ENCODE measurements at places on chromosomes 2 and 18. TPM values are rescaled to one million over a fixed set of nuclear protein-coding genes. Genes with fewer than 3 reads are reported as not detected.

GRCh38 chr2:54535599-54536195, 79.6 kb downstream of the SPTBN1 start:
- DNase-seq = no peak

DNA sequence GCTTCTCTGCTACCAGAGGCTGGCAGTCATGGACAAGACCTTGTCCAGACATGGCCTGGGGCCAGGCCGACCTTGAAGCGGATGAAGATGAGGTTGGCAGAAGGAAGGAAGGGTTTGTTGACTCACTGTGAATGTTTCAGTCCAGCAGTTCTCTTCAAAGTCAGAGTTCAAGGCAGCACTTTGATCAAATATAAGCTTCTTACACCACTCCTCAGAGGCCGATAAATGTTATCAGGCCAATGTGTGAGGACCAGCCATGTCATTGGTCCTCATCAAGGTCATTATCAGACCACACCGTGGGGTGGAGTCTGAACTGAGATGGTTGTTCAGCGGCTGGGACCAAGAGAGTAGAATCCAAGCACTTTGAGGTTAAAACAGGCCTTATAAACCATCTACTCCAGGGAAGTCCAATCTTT, 35.5 kb downstream of the QPCT start:
- no peak for DNase-seq

DNA sequence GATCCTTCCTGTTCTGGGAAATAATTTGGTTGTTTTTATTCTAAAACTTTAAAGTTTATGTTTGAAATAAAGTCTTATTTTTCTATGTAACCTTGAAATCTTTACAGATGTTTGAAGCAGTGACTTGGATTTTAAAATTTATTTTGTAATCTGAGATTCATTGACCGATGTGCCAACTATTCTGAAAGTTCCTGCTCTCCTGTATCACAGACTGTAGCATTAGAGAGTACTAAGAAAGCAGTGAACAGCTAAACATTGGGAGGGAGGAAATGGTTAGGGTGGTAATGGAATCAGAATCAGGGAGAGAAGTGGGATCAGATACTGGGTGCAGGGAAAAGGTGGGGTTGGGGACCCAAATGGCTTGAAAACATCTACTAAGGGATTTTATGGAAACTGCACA, 69.9 kb downstream of the CDC42EP3 start:
- no peak for DNase-seq

GRCh38 chr18:62781893-62782292, 66.6 kb downstream of the PHLPP1 start:
- DNase-seq = peak; percentile 54

- no peak for DNase-seq
Measured at GRCh38 chr2:202135091-202135874, 62.2 kb downstream of the KIAA2012 start.

- DNase-seq = no peak
Measured at GRCh38 chr18:36496022-36496421, 198.5 kb downstream of the FHOD3 start.

- DNase-seq = no peak
Measured at GRCh38 chr18:56825878-56826277, 174.7 kb downstream of the WDR7 start.

DNA sequence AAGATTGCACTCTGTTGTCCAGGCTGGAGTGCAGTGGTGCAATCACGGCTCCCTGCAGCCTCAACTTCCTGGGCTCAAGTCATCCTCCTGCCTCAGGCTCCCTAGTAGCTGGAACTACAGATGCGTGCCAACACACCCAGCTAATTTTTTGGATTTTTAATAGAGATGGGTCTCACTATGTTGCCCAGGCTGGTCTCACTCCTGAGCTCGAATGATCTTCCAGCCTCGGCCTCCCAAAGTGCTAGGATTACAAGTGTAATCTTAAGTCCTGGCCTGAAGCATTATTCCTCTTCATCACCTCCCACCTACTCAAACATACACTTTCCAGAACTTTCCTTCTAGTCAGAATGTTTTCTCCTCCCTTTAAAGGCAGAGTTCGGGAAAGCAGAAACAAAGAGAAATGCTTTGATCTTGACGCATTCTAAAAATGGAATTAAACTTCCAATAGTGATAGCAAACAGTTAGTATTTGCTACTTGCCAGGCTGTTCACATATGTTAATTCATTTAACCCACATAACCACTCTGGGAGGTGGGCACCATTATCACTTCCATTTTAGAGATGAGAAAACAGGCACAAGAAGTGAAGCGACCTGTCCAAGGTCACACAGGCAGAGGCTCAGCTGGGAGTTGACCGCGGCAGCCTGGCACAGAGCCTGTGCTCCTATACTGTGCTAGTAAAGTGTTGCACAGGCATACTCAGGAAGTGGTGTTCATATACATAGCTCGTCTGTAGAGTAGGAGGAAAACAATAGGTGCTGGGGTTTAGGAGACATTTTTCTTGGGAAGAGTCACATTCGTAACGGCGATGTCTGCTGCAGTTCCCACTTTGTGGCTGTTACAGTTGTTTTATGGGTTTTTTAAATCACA, 24.6 kb downstream of the TEX44 start:
- no peak for DNase-seq

NYAP2 gene
- not detected for total RNA-seq

DNA sequence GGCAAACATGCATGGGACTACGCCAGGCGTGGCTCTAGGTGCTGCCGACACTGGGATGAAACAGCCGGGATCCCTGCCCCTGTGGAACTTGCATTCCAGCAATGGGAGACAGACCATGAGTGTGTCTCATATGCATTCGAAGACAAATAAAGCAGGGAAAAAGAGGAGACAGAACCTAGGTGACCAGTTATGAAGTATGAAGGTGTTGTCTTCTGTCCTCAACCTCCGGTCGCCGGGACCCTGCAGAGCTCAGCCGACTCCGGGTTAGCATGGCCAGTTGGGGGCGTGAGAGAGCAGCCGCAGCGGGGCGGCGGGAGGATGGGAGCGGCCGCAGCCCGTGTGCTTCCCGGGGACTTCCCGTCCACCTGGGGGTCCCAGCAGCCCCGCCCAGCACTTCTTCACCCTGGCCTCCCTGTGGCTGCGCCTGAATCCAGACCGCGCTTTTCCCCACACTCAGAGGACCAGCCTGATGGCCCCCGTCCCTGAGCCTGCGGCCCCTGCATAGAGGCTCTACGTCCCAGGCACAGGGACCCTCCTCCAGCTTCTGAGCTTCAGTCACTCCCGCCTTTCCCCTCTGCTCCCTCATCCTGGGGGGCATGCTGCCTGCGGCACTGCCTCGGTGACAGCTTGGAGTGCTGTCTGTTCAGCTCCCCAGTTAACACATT, 11.4 kb downstream of the ID2 start:
- DNase-seq = no peak

KIF3C gene
- 6.0 TPM for total RNA-seq

All from breast epithelium (tissue), 4 donors.